ENCODE measurements at places on chromosomes 5 and 9.
A peak's percentile ranks its signal among the peaks of the same experiment; 100 is the strongest.

- DNase-seq = no peak
These were observed 7.2 kb downstream of the IRGM start for GRCh38 chr5:150853561-150853960.

DNA sequence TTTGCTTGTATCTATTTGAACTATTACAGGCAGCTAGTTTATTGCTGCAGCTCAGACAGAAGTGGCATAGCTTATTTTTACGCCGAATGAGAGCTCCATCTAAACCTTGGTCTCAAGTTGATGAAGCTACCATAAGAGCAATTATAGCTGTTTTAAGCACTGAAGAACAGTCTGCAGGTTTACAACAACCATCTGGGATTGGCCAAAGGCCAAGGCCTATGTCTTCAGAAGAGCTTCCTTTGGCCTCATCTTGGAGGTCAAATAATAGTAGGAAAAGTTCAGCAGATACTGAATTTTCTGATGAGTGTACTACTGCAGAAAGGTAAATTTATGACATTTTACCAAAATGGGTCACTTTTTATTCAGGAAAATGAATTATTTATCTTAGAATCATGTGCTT, 67.9 kb downstream of the YTHDC2 start:
- DNase-seq = no peak

DNA sequence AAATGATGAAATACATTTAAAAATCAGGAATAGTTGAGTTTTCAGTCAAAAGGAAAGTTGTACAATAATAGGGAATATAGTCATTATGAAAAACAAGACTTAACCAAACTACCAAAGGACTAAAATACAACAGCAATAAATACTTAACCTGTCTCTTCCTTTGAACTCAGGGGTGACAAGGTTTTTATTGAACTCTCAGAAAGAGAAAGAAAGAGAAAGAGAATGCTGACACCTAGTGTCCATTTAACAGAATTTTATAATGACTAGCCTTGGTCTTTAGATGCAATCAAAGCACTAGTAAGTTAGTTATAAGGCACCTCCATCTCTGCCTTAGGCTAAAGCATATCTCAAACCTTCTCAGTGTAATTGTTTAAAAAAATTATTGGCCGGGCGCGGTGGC, 47.5 kb downstream of the UIMC1 start:
- no peak for DNase-seq

DNA sequence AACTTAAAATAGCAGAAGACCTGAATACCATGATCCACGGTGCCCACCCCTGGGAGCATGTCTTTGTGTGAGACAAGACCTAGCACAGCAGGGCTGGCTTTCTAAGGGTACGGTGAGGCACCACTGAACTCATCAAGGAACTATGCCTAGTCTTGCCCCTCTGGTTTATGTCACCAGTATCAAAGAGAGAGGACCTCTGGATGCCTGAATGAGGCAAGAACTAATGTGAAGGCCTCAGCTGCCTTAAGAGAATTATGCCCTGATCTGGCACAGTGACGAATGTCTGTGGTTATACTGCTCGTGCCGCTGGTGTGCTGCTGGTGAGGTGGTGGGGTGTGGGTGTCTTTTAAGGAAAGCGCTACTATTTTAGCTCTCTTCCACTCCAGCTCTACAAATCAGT, 23.0 kb downstream of the NREP start:
- DNase-seq = no peak

GRCh38 chr9:108903420-108904103, 30.4 kb downstream of the ELP1 start:
- DNase-seq = no peak

GRCh38 chr5:107430071-107430625, 240.6 kb downstream of the EFNA5 start:
- no peak for DNase-seq

DNA sequence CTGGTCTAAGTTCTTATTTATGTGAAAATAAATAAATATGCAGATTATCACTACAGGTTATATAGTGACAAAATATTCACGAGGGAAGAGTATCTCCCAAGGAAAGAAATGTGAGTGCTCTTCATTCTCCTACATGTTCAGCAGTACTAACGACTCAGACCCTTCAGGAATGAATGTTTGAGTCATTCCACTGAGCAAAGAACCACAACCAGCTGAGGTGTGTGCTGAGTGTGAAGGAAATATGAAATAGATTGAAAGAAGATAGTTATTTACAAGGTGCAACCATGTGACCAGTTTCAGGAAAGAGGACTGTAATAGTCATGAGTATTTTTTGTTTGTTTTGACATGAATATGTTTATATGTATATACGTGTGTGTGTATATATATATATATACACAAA, 228.7 kb downstream of the TUSC1 start:
- no peak for DNase-seq

DNA sequence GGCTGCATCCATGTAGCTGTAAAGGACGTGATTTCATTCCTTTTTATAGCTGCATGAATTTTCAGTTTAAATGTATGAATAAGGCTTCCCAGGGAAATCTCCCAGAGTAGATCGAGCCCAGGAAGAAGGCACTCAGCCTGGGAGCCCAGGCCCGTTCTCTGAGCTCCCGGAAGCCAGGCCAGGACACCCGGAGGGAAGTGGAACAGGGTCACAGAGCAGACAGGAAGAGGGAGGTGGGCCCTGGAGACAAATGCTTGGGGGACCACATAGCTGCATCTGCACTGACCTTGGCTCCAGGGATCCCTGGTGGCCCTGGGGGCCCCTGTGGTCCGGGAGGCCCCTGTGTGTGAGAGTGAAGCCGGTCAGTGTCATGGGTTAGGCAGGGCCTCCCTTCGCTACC, 19.7 kb upstream of the PHYKPL start:
- no peak for DNase-seq

DNA sequence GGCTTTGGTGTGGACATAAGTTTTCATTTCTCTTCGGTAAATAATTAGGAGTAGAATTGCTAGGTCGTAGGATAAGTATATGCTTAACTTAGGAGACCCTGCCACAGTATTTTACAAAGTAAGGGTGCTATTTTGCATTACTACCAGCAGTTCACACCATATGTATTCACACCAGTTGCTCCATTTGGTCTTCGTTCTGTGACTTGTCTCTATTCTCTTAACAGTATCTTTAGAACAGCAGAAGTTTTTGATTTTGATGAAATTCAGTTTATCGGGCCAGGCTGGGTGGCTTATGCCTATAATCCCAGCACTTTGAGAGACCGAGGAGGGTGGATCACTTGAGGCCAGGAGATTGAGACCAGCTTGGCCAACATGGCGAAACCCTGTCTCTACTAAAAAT, 17.1 kb upstream of the ABL1 start:
- no peak for DNase-seq

DNA sequence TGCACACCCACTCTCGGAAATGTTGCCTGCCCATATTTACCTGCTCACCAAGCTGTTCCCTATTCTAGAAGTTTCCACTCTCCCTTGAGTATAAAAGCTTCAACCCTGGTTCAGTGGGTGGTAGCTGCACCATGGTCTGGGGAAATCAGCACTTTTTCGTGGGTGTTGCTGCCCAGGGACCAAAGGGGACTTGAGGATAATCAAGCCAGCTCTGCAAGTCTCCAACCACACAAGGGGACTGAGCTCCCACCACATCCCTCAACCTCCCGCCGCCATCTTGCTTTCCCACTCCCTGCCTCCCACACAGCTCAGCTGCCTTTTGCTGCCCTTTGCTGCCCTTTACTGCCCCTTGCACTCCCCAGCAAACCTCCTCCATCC, 210.0 kb downstream of the AUH start:
- DNase-seq = no peak

DNA sequence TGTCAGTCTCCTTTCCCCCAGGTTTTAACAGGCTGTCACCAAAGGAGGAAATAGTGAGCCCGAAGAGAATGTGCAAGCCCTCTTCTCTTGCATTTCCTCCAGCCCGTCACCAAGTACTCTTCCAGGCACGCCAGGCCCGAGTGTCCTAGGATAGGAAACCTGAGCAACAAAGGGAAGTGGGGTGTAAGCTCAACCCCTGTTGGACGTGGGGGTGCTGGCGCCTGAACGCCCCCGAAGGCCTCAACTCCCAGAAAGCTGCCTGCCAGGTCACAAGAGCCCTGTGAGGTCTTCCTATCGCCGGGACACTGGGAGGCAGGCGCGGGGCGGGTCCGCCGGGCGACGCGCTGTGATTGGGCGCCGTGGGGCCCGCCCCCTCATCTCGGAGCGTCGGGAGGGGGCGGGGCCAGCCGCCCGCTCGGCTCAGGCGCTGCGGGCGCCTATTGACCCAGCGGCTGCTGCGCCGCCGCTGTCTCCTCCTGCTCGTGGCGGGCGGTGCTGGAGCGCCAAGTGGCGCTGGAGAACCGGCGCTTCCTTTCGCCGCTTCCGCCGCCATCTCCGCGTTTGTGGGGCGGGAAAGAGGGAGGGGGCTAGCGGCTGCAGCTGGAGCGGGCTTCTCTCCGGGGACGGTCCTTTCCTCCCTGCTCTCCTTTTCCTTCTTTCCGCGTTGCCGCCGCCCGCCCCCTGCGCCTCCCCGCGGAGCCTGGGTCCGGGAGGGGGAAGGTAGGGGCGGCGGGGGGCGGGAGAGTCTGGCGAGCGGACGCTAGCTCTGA, 572 bp upstream of the MAN2A1 start:
- peak; percentile 60 for DNase-seq

- DNase-seq = no peak
These were observed 9.2 kb upstream of the SHROOM1 start for GRCh38 chr5:132839426-132840301.

GRCh38 chr9:80090317-80090716, 518.6 kb downstream of the TLE4 start:
- no peak for DNase-seq

- peak; percentile 45 for DNase-seq
These were observed at the start of gene ADAMTSL2 for GRCh38 chr9:133534346-133535291. Gene ADAMTSL2 (plus strand): TSS chr9:133534704. CDS start chr9:133536713, 2,009 bp downstream.

DNA sequence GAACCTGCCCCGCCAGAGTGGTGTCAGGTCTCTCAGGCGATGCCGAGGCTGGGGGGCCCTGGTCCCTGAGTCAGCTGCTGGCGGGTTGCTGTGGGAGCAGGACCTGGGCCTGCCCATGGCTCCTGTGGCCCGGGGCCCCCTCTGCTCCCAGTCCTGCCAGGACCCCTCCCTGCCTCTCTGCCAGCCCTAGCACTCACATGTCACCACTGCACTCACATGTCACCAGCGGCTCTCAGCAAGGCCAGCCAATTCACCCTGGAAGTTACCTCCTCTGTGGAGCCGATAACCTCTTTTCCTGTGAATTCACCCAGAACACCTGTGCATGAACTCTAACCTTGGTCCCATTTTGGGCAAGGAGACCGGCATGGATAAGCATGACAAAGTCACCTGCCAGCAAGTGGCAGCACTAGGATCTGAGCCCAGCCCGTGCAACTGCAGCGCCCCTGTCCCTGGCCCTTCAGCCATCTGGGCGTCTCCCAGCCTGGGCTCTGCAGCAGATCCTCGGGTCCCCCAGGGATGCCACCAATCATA, 170.2 kb downstream of the GAPVD1 start:
- no peak for DNase-seq

DNA sequence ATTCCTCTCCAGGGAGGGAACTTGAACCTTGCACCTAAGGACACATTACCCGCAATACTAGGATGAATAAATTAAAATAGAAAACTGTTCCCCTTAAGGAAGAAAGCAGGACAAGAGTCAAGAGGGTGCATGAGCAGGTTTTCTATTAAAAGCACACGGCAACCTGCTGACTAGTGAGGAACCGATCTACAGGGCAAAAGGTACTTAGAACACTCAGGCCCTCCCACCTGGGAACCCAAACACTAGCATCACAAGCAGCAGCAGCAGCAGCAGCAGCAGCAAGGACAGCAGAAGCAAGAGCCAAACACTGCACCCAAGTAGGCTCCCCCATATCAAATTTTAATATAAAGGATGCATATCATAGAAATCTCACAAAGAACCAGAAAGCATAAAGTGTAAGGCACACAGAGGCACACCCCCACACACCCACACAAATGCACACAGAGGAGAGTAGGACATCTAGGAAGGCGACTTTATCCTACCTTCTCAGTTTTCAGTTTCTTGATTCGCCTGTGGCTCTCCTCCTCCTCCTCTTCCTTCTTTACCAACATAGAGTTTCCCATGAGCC, 2.8 kb downstream of the ZNF608 start:
- DNase-seq = no peak

GRCh38 chr5:109868737-109869136, 179.0 kb downstream of the MAN2A1 start:
- DNase-seq = no peak

- DNase-seq = no peak
These were observed 1.5 kb upstream of the PDGFRB start for GRCh38 chr5:150157168-150157567.

GRCh38 chr5:1282131-1282992, 12.5 kb downstream of the TERT start:
- DNase-seq = no peak

DNA sequence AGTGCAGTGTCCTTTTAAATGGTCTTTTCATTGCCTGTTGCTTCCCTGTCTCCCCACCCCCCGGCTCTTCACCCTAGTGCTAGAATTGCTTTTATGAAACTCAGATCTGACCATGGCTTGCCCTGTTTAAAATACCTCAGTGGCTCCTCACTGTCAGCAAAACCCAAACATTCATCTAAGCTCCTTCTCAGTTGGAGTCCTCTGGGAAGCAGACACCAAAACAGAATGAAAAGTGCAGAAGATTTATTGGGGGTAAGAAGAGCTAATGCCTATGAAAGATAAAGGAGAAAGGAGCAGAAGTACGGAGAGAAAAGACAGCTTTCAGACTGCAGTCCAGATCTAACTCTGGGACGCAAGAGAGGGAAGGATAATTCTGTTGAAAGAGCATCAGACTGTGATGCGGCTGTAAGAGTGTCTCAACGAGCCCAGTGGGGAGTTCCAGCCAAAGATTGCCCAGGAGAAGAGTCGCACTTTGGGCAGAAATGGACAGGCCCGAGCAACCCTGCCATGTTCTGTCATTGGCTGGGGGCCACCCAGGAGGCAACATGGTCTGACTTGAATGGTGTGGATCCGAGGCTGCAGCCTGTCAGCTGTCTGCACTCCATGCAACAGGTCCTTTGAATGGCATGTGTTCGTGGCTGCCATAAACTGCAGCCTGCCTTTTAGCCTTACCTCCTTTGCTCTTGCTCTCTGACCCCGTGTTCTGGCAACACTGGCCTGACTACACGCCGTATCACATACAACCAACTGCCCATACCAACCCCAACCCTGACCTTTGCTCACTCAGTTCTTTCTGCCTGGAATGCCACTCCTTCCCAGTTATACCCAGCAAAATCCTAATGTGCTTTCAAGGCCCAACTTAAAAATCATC, 55.9 kb downstream of the IRF1 start:
- DNase-seq = no peak

GRCh38 chr5:123610209-123610608, 98.2 kb downstream of the CSNK1G3 start:
- no peak for DNase-seq

DNA sequence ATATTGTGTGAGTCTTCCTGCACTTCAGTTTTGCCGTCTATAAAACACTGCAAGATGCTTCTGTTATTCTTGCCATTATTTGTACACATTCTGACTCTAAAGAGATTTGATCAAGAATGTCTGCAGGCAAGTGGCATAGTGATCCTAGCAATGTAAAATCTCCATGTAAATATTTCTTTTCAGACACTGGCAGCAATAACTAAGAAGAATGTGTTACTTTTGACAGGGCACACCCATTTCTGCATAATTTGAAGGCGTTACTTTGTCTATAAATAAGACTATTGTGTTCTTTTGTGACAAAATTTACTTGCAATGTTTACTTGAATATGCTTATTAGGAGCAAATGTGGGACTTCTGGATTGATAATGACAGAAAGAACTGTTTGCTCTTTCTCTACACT, 20.1 kb downstream of the RANBP3L start:
- DNase-seq = no peak

- DNase-seq = no peak
These were observed 334.4 kb downstream of the GADD45G start for GRCh38 chr9:89939181-89939580.

Data from T-cell (primary cell).